ENCODE measurements at places on chromosomes 4 and X.

DNA sequence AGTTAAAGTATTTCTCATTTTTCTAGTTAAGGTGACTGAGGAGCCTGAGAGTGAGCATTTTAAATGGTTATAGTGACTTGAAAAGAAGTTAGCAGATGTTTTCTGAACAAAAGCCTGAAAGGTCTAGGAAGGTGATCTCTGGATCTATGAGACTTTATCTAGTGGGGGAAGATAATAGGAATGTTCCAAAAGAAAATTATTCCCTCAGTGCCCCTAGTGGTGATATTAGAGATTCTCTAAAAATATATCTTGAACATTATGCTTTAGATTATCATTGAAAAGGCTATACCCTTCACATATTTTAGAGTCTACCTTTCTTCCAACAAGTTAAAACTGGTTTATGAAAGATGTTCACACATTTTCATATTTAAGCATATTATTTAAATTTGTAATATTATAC is 69.0 kb upstream of the SPANXN1 start:
- no peak for DNase-seq

GRCh38 chr4:1967512-1968149 is 41.1 kb downstream of the NELFA start:
- no peak for DNase-seq

DNA sequence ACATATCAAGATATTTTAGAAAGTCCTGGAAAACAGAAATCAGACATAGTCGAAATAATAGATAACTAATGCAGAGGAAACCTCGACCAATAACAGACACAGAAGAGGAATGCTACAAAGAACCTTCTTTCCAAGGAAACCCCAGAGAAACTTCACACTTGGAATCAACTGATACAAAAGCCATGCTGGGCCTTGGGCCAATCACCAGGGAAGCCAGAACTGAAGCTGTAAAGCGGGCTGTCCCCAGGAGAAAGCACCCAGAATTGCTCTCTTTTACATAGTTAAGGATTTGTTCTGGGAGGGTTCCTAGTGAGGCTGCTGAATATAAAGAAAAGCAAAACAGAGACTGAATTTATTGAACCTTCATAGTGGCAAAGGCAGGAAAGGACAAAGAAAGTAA is 100.5 kb downstream of the PRDM5 start:
- DNase-seq: no peak

- DNase-seq: peak; percentile 25
These were observed 25.2 kb upstream of the G3BP2 start for GRCh38 chr4:75698162-75698962.

GRCh38 chr4:544386-545105 is 31.5 kb downstream of the TMEM271 start:
- no peak for DNase-seq

- DNase-seq: peak; percentile 12
These were observed 100.1 kb downstream of the CEP135 start for GRCh38 chr4:56048702-56049431.

- no peak for DNase-seq
These were observed 179.5 kb downstream of the MSN start for GRCh38 chrX:65846974-65847373.

DNA sequence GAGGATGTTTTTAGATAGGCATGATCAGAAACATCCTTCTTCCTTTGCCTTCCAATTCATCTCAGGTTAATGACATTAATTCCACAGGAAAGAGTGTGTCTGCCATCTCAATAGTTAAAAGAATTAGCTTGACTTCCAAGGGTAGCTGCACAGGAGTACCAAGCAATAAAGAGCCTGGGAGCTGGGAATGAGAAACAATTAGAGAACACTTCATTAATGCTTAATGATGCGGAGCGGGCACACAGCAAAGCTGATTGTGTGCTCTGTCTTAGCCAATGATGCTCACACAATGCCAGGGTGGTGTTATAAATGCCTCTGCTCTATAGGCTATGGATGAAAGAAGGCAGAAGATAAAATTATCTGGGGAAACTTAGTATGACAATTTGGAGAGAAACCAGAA is 1052.5 kb upstream of the LCORL start:
- no peak for DNase-seq

DNA sequence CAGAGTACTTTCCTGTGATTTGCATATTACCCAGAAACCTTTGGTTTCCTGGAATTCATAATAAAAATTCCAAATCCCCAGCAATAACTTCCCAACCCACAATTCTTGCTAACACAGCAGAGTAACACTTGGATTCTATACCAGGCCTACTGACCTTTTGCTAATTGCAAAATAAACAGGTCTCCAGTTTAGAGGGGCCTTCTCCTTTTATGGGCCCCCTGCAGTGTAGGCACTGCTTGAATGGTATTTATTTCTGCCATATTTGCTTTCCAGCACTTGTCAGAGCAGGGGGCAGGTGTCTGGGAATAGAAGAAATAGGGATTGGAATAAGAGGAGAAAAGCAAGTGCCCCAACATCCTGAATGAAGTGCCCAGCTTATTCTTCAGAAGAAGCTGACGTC is 25.3 kb upstream of the GPC3 start:
- DNase-seq: no peak

DNA sequence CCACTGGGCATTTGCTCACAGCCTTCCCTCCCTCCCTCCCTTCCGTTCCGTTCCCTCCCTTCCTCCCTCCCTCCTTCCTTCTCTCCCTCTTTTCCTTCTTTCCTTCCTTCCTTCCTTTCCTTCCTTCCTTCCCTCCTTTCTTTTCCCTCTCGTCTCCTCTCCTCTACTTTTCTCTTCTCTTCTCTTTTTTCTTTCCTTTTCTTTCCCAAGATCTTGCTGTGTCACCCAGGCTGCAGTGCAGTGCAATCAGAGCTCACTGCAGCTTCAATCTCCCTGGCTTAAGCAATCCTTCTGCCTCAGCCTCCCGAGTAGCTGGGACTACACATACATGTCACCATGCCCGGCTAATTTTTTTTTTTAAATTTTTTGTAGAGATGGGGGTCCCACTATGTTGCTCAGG is 26.7 kb upstream of the ING2 start:
- no peak for DNase-seq

- peak; percentile 67 for DNase-seq
These were observed 10.4 kb downstream of the L1CAM start for GRCh38 chrX:153875391-153876111.

DNA sequence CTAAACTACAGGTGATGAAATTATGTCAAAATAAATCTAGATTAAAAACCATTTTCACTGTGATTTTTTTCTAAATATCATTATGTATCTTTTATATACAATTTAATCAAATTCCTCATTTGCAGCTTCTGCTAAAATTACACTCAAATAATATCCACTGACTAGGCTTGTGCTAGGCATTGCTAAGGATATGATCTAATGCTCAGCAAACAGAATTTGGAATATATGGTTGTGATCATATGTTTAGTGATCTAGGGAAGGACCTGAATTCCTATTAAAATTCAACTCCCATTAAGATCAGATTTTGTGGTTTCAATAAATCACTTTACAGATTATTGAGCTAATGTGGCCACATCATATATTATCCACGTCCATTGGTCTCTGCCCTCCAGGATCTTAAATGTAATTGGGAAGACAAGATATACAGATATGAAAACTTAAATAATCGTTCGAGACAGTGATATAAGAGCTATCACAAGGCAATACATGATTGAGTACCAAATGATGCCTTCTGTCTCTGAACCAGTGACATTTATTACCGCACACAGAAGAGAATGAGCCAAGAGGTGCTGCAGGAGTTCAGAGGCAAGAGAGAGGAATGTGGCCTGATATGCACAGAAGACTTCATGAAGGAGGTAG is 206.0 kb upstream of the RPS6KA3 start:
- DNase-seq: no peak

- DNase-seq: no peak
These were observed 161.8 kb downstream of the DCLK2 start for GRCh38 chr4:150240011-150240410.

DNA sequence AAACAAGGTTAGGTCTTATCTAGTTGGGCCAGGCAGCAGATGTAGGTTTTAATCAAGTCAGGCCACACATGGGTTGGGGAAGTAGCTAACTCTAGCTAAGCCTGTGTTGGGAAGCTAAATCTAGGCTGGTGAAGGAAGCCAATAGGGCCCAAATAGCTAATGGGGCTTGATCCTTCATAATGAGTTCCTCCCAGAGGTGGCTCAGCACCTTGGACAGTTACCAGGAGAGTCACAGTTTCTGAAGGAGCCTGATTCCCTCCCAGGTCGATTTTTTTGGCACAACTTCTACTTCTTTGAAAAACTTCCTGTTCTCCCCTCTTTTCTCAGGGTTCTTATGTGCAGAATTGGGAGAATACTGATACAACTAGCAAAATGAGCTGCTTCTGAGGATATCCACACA is 242.5 kb upstream of the PRPS2 start:
- no peak for DNase-seq

DNA sequence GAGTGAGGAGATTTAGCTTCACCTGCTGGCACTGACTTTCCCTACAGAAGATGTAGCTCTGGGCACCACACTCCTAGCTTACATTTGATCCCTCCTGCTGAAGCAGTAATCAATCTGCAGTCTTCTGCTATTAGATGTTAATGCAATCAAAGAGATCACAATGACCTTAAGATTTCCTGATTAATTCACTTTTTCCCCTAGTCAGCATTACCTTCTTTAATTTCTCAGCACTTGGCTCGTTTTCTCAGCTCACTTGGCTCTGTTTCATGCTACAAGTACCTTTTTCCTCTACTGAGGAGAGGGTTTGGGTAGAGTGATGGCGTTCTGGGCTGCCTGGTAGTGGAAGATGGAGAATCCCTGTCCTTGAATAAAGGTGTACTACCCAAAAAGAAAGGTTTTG is 113.0 kb upstream of the PAK3 start:
- no peak for DNase-seq

GRCh38 chr4:139987502-139987850 is 166.5 kb downstream of the MAML3 start:
- no peak for DNase-seq

DNA sequence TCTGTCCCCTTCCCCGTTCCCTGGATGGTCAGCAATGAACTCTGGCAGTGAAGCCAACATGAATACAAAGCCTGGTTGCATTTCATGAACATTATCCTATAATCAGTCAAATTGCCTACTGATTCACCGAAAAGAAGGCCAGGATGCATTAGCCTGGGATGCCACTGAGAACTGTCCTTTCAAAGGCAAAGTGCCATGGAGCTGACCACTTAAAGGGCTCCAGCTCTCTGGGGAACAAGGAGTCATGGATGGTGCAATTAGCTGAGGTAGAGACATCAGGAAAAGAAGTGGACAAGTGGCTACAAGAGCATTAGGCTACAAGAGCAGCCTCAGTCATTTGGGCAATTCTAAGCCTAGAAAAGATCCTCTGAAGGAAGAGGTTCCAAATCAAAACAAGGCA is 69.0 kb downstream of the PARM1 start:
- DNase-seq: no peak

DNA sequence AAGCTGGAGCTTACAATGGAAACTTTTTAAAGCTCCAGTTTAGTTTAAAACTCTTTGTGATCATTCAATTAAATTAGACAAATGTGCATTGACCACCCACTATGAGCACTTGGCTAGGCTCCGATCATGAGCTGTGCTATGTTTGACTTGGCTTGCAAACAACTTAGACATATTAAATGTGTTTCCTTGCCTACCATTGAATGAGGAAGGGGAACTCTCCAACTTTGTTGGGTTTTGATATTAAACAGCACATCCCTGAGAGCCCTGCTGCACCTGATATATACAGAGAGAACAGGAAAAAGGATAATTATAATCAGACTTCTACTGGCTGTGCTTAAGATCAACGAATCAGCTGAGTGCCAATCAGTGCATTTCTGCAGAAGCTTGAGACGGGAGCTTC is 71.4 kb upstream of the ADGRL3 start:
- no peak for DNase-seq

DNA sequence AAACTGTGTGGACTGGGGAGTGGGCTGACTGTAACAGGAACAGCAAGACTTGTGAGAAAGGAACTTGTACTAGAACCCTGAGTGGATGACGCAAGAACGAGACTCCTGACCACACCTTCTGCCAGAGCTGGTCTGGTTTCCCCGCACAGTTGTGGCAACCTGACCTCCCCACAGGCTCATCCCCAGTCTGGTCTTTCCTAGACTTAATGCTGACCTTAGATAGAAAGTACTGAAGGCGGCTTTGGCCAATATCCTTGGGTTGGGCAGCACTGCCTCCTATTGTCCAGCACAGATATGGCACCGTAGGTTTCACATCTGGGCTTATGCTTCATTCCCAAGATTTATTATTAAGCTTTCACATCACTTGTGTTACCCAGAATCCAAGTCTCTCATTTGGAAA is 137.8 kb upstream of the FRG1 start:
- DNase-seq: no peak

GRCh38 chr4:105596684-105597083 is 44.3 kb downstream of the ARHGEF38 start:
- DNase-seq: no peak

DNA sequence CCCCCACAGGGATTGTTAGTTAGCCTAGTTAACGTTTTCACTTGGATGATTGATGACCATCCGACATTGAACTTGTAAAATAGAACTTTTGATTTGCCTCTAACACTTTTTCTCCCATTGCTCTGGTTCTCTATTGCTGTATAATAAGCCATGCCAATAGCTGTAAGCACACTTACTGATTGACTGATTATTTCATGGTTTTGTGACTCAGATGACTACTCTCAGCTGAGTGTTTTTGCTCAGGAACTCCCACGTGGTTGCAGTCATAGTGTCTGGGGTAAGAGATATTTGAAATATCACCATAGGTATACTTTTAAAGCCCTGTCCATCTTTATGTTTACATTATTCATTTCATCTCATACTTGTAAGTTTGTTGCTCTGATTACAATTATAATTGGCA is 1285.5 kb downstream of the STIM2 start:
- no peak for DNase-seq

DNA sequence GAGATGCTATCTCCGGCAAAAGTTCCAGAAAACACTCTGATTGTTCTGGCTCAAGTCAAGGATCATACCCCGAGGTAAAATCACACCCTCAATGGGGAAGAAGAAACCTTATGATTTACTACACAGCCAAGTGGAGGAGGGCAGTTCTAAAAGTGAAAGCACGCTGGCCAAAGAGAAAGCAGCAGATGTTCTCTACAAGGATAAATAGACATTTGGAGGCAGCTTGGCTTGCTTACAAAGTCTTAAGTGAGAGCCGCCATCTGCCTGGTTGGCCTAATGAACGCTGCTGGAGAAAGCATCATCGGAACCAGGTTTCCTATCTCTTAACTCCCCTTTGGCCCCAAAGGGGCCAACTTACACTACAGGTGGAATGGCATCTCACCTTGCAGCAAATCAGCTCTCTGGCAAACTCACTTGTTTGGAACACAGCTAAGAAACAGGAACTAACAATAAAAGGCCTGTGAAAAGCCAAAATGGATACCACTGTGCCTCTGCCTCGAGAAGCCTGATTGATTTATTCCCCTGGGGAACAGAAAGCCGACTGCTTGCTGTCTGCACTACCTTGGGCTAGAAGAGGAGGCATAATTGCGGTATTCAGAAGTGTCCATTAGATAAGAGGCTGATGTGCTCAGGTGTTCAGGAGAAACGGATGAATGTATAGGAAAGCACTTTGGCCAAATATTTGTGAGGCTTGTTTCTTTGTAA is 22.8 kb downstream of the FRAS1 start:
- DNase-seq: no peak

DNA sequence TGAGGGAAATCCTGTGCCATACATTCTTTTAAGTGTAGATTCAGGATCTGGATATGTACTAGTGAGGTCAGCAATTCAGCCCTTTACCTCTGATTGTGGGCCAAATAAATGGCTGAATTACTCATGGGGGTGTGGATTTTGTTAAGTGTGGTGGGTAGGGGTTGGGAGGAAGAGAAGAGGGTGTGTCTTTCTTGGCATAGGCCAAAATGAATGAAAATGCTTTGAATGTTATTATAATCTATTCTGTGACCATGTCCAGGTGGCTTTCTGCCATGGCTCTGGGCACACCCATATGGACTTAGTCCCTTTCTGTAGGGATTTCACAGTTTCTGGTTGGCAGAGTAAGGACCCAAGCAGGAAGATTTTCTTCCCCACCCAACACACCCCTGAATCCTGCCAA is 244.3 kb downstream of the CBR4 start:
- no peak for DNase-seq

Measured in CD4-positive, alpha-beta T cell treated with Interleukin-1 beta for 1 hour (primary cell).